ENCODE measurements at places on chromosomes 3 and 15. TPM values are rescaled to one million over a fixed set of nuclear protein-coding genes. Genes with fewer than 3 reads are reported as not detected.

SLC51B gene
- not detected for total RNA-seq

CCDC54 gene
- total RNA-seq, result not detected

ZNF502 gene
- total RNA-seq, result 4.2 TPM

NFKBIZ gene
- 126 TPM for total RNA-seq

TRIM42 gene
- total RNA-seq, result not detected

TMEM212 gene
- not detected for total RNA-seq

ARRDC4 gene
- 18.4 TPM for total RNA-seq

CLDN16 gene
- total RNA-seq, result 0.43 TPM

GNAT1 gene
- not detected for total RNA-seq

RPL4 gene
- total RNA-seq, result 1,273 TPM

JMJD7 gene
- total RNA-seq, result 2.2 TPM

GCNT3 gene
- total RNA-seq, result under 0.01 TPM

SELENOT gene
- 112 TPM for total RNA-seq

LHFPL4 gene
- total RNA-seq, result under 0.01 TPM

SPSB4 gene
- not detected for total RNA-seq

SNURF gene
- 12.1 TPM for total RNA-seq

RLBP1 gene
- total RNA-seq, result not detected

GADL1 gene
- total RNA-seq, result not detected

CCR8 gene
- not detected for total RNA-seq

SCN11A gene
- under 0.01 TPM for total RNA-seq

CDC25A gene
- total RNA-seq, result 9.9 TPM
